ENCODE measurements at places on chromosomes 3 and 15.

- peak; percentile 41 for DNase-seq
Observed at GRCh38 chr15:90219421-90220141, 14.2 kb downstream of the CIB1 start.

GRCh38 chr3:135292162-135292561 is 497.1 kb downstream of the EPHB1 start:
- DNase-seq, result no peak

DNA sequence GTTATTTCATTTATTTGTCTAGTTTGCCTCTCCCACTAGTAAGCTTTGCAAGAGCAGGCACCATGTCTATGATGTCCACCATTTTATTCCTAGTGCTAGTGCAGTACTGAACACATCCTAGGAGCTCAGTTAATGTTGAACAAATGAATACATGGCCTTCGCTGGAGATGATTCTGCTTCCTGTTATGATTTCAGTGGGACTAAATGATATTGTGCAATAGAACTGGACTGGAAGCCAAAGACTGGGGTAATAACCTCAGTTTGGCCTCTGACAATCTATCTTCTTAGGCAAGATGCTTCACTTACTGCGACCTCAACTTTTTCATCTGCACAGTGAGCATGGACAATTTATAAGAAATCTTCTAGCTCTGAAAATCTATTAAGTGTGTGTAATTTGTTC is 191.3 kb downstream of the ADAMTSL3 start:
- no peak for DNase-seq

- no peak for DNase-seq
Observed at GRCh38 chr3:121895736-121896135, 1.5 kb downstream of the SLC15A2 start.
